ENCODE measurements at places on chromosomes 7 and 10.

- no peak for DNase-seq
Observed at GRCh38 chr7:44400033-44400511, 74.7 kb upstream of the CAMK2B start.

GRCh38 chr10:62830679-62831078 is 14.5 kb upstream of the EGR2 start:
- no peak for DNase-seq

DNA sequence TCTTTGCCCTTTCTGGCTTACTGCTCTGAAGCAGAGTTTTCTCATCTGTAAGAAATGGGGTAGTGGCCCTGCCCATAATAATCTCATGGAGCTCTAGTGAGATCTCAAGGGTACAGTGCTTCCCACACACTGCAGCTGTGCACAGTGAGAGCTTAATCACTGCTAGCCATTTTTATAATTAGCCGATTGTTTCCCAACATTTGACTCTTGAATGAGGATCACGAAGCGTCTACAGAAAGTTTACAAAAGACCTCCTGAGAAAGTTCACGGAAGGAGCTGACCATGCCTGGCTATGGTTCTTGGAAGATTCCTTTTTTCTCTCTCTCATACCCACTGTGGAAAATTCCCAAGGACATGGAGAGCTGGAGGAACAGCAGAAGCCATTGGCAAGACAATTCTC is 70.4 kb downstream of the FAM171A1 start:
- DNase-seq, result peak; percentile 74

- DNase-seq, result no peak
Observed at GRCh38 chr10:35600193-35600592, 4.9 kb upstream of the GJD4 start.

GRCh38 chr7:17185690-17186070 is 112.8 kb upstream of the AHR start:
- peak; percentile 88 for DNase-seq

GRCh38 chr10:96645191-96645721 is 58.4 kb upstream of the TM9SF3 start:
- DNase-seq, result no peak

- peak; percentile 40 for DNase-seq
Observed at GRCh38 chr10:7121154-7121797, 289.6 kb downstream of the SFMBT2 start.

- peak; percentile 34 for DNase-seq
Observed at GRCh38 chr7:90320801-90321494, at the start of gene FAM237B. Gene FAM237B, minus strand, starts transcription at chr7:90321304. Its CDS starts 1,556 bp downstream, at chr7:90319748.

DNA sequence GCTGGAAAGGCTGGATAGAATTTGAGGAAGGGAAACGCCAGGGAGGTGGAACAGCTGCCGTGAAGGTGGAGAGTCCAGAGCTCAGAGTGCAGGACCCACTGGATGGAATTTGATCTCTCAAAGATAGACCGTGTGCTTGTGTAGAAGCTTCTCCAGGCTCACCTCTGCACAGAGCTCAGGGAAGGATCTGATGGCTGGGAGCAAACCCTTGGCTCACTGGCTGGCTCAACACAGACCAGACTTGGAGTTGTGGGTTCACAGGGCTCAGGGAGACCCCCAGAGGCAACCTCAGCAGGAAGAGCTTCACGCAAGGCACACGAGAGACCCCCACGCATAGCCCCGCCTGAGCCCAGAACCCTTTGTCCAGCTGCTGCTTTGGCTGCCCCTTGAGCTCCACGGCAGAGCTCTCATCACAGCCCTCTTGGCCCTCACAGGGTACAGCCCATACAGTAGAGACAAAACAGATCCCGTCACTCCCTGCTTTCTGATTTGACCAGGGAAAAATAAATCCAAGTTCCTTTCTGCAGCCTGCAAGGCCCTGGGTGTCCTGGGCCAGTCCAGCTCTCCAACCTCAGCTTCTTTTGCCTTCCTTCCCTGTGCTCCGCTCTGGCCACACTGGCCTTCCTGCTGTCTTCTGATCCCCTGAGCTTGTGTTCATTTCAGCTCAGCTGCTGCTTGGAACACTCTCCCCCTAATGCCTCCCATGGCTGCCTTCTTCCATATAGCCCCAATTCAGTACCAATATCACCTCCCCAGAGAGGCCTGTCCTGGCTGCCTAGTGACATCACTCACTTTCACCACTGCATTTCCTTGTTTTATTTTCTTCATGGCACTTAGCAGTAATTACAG is 26.3 kb downstream of the GHRHR start:
- no peak for DNase-seq

DNA sequence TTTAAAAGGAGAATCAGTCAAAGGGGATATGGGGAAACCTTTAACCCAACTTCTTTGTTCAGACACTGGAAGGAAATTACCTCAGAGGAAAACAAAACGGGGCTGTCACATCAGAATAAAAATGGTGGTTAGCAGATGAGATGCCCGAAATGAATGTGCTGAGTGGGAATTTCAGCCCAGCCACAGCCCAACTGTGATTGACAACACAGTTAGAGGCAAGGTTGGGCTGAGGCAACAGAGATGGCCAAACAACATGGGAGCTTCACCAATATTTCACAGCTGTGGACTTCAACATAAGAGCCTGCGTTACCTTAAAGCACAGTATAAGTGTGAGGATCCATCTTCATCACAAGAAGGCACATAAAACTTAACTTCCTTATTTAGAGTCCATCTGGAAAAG is 133.5 kb upstream of the PTPRZ1 start:
- no peak for DNase-seq

DNA sequence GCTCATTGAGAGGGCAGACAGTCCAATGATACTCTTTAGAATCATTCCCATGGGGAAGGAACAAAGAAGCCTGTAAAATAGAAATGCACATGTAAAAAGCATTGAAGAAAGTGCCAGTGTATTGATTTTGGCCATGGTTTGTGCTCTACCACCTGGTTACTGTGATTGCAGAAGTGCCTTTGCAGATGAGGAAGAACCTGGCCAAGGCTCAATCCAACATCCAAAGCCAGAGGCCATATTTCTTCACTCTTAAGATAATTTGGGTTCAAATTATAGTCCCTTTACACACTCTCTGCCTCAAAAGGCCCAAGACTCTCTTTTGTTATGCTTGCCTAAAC is 122.1 kb downstream of the EGFR start:
- DNase-seq, result no peak

- peak; percentile 90 for DNase-seq
Observed at GRCh38 chr10:22682237-22683139, 31.9 kb downstream of the PIP4K2A start.

DNA sequence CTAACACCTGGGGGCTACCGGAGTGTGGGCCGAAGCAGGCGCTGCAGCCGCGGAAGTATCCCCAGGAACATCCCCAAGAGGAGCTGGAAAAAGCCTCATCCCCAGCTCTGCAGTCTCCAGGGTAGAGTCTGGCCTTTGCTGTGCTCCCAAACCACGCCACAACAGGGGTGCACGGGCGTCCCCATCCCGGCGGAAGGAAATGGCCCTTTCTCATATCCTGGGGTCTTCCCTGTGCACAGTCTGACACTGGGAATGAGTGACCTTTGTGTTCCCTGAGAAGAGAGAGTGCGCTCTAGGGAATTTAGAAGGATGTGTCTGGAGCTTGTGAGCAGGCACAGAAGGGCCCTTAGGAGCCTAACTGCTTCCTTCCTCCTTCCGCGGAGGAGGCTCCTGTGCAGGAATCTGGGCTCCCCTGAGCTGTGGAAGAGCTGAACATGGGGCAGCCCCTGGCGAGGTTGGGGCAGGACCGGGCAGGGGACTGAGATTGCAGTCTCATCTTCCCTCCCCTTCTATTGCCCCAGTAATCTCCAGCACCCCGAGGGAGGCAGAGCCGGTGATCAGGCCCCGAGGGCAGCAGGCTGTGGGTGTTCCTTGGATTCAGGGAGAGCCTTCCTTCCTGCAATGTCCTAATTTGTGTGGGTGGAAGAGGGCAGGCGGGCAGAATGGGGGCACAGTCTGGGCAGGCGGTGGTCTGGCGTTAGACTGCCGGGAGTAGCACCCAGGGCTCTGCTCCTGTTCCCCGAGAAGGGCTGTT is 1.3 kb downstream of the REPIN1 start:
- DNase-seq, result no peak

DNA sequence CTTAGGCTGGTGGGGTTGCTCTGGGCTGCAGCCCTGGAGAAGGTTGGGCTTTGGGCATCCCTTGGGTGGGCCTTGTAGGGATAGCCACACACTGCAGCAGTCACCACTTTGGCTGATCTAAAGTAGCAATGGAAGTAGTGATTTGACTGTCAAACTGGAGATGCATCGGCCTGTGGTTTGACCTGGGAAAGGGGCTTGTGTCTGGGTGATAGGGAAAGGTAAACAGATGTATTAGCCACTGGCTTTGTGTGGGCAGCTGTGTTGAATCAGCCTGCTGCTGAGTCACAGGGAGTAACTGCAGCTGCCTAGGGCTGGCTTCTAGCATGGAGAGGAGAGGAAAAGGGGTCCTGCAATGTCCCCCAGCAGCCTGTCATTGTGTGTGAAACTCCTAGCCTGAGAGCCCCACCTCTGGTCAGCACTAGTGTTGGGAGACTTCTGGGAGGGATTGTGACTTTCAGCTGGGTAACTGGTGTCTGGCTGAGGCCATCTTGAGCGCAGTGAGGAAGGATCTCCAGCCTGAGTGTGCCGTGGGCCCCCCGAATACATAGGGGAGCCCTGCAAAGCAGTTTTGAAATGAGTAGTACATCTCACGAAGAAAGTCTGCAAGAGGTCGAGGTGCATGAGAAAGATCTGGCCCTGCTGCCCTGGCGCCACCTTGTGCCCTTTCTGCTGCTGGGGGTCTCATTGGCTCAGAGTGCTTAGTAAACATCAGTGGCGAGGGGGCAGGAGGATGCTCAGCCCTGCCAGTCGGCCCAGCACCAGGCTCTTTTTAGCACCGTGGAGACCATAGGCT is 117.3 kb downstream of the FANK1 start:
- peak; percentile 92 for DNase-seq

DNA sequence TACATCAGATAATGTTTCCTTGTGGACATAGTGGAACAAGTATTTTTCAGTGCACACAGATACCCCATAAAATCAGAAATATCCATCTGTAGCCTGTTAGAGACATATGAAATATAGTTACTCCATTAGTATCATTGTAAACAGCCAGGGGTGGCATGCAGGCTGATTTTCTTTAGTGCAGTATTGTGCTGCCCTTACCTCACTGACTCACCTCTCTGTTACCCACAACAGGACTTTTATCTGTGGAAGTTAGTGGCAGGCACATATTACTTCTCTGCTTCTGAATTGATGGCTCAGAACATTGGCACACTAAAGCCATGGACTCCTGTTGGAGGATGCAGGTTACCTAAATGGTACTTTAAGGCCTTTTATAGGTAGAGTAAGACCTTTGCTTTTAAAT is 70.0 kb downstream of the SLC25A40 start:
- no peak for DNase-seq

- DNase-seq, result peak; percentile 2
Observed at GRCh38 chr10:23918839-23919238, 290.1 kb upstream of the KIAA1217 start.

DNA sequence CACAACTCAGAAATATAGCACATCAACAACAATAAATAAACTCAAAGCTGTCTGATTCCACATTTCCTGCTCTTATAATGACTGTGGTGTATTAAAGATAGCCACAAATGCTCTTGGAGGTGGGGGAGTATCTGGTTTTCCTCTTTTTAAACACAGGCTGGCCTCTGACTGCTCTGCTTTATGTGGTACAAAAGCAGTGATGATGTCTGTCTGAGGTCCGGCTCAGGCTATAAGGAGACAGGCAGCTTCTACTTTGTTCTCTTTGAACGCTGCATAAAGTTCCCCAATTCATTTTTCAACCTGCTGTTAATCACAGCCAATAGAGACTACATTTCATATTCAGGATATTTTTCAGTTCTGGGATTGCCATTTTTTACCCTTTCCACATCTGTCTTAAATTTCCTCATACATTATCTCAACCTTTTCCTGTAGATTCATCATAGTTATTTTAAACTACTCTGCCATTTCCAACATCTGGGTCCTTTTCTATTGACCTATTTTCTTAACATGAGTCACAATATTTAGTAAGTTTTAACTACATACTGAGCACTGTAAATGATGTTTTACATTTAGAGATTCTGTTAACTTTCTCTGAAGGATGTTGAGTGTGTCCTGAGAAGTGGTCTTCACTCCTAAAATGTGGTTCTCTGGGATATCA is 64.9 kb downstream of the CRPPA start:
- peak; percentile 77 for DNase-seq

GRCh38 chr7:30728591-30729100 is 23.3 kb upstream of the INMT start:
- no peak for DNase-seq

DNA sequence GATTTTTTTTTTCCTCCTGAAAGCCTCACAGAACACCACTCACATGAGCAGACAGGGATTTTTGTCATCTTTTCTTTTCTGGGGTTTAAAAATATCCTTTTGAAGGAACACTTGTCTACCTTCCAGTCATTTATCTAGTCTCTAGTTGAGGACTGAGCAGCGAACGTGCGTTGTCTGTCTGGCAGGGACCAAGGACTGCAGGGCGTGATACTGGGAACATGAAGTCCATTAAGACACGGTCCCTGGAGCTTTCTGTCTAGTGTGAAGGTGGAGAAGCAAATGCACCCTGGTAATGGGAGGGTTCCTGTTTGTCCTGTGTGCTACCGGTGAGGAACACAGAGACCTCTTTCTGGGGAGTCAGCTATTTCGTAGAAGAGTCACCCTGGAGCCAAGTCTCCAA is 207.4 kb downstream of the TMEM178B start:
- no peak for DNase-seq

DNA sequence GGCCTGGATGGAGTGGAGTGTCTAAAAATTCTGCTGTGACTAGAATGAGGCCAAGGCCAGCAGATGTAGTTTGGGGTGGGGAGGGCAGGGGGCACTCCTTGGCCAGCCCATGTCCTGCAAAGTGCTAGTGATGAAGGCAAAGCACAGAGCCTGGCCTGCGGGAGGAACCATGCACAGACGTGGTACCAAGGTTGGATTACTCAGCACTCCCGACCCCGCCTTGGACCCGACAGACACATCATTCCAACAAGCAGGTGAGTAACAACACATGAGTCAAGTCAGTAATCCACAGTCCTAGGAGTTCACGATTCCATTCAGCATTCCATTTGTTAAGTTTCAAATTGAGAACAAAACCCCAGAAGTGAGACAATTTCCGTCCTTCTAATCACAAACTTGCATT is 317.3 kb downstream of the TCERG1L start:
- no peak for DNase-seq

DNA sequence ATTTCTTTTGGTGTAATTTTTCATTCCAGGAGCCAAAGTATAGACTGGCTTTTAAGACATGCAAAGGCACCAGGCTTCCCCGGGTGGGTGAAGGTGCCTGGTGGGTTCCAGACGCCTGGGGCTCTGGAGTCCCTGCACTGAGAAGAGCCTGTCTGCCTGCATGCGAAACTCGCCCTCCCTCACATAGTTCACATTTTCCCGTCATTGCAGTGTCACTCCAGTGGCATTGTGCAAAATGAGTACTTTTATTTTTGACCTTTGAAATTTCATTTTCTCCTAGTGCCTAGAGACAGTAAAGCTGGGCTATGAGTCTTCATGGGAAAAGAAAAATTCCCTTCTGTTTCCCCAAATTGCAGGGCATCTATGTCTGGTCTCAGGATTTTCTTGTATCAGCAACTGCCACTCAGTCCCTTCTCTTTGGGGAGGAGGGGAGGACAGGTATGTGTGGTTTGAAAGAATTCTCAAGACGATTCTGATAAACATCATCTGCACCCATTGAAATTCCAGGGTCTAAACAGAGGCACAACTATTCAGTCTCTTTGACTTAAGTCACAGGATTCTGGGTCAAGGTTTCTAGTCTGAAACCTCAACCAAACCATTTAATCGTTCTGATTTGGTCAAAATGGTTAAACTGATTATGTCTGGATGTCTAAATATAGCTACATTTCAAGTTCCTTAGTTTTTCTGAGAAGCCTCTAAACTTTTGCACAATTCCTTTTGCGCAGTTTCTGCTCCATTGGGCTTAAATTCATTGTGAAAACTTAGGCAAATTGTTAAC is 107.8 kb downstream of the CYP26A1 start:
- DNase-seq, result no peak

All from fibroblast of mammary gland (primary cell).